Chondrocyte (in vitro differentiated cells): ENCODE measurements at places on chromosomes 11 and 22. TPM values are rescaled to one million over a fixed set of nuclear protein-coding genes. Genes with fewer than 3 reads are reported as not detected.
A peak's percentile ranks its signal among the peaks of the same experiment; 100 is the strongest.

RBMXL2 gene
- total RNA-seq = not detected in 3 replicates

SCGB1C1 gene
- total RNA-seq = not detected in 3 replicates

CASP1 gene
- total RNA-seq = 1.2 TPM in 1 of 3 replicates, not detected in the others

- DNase-seq = peak; percentile 53
Observed at GRCh38 chr11:70490208-70490607, 91.9 kb downstream of the CTTN start.

DNA sequence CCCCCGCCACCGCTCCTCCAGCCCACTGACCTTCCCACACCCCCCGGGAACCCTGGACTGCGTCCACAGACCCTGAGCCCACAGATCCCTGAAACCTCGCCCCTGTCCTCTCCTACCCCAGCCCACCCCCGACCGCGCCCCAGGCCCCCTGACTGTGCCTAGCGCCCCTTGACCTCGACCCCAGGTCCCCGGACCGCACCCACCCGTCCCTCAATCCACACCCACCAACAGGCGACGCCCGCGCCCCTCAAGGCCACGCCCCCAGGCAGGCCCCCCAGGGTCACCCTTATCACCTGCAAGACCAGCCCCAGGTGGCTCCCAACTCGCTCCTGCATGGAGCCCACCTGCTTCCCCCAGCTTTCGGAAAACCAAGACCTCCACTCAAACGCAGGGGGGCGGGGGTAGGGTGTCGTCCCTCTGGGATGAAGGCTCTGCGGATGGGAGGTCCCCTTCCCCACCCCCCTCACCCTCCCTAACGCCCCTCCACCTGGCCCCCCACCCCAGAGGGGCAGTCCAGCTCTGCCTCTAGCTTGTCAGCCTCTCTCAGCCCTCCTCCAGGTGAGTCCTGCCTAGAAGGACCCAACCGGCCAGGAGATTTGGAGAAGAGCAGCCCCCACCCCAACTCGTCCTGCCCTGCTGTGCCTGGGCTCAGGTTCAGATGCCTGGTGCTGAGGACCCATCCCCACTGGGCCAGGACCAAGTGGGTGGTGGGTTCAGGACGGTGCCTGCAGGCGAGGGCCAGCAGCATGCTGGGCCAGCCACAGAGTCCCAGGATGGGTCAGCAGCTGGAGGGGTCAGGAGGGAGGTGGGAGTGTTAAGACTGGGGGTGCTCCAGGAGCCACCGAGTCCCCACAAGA is 3.1 kb upstream of the IL17REL start:
- peak; percentile 89 for DNase-seq

DNA sequence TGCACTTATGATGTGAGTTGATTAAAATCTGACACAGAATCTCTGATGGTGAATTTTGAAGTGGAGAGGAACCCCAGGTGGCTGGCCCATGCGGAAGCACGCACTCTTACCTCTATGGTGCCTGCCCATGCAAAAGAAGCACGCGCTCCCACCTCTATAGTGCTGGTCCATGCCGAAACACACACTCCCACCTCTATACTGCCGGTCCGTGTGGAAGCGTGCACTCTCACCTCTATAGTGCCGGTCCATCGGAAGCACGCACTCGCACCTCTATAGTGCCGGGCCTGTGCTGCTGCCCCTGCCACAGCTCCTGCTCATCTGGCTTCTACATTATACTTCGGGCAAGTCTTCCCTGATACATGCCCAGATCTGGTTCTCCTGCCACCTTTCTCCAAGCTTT is 36.8 kb upstream of the SLC25A1 start:
- peak; percentile 67 for DNase-seq

KRTAP5-1 gene
- total RNA-seq = not detected in 3 replicates
